ENCODE measurements at places on chromosomes 7 and 10.

- DNase-seq: no peak
These were observed 27.9 kb upstream of the CUL1 start for GRCh38 chr7:148670807-148671206.

GRCh38 chr7:24767878-24768569 lies 10.8 kb upstream of the GSDME start:
- no peak for DNase-seq

GRCh38 chr10:68578974-68579373 lies 18.8 kb downstream of the TET1 start:
- no peak for DNase-seq

- DNase-seq: no peak
These were observed 1.5 kb downstream of the C1QL3 start for GRCh38 chr10:16519908-16520861.

GRCh38 chr7:44846816-44847508 lies 925 bp downstream of the H2AZ2 start:
- DNase-seq: no peak

DNA sequence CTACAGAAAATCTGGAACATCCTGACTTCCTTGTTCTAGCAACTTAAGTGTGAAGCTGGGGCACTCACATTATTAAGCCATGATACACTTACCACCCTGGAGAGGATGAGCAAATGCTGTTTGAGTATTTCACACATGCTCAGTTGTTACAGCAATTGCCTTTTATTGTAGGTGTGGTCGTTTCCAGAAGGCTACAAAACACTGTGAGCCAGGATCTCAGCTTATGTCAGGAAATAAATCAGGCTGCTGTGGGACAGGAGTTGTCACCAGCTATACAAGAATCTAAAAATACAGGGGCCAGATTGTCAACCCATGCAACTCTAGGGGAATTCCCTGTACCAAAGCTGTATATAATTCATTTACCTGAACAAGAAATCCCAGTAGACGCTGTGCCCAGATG lies 273.3 kb upstream of the SP4 start:
- no peak for DNase-seq

DNA sequence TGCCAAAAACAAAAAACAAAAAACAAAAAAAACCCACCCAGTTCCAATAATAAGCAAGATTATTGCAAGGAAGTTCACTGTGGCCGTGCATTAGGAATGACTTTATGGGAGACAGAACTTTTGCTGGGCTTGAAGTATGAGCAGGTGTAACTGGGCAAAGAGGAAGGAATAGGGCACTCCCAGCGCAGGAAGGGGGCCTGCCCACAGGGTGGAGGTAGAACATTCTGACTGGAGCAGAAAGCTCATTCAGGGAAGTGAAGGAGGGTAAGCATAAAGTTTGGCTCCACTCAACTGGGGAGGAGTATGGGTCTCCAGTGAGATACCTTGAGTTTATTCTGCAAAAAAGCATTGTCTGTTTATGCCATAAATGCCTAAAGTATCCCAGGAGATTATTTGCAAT lies 42.1 kb upstream of the WIPF3 start:
- DNase-seq: no peak

DNA sequence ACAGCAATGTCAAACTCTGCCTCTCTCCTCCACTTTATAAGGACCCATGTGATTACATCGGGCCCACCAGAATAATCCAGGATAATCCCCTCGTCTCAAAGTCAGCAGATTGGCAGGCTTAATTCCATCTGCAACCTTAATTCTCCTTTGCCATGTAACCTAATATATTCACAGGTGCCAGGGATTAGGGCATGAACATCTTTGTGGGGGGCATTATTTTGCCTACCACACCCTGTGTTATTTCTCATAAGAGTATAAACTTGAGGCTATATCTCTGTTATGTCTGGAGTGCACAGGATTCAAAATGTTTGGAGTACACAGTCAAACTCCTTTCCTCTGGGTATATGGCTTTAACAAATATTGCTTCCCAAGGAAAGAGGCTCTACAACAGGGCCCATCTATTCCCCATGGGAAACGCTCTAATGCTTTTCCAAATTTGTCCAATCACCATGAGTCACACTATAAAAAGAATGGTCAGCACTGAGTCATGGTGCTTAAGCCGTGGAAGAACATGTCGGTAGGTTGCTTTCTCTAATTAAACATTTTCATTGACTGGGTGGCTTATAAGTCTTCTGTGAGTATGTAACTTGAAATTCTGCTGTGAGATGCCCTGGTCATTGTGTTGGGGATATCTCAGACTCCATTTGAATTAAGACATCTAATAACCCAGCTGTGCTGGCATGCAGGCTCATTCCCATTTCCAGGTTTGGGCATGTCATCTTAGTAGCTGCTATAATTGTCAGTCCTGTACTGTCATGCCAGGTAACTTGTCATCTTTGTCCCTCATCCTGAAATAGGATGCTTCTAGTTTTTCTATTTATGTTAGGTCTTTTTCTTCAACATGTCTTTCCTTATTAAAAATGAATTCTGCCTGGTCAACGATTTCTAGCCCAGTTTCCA lies 11.5 kb upstream of the AKR1B10 start:
- DNase-seq: no peak

DNA sequence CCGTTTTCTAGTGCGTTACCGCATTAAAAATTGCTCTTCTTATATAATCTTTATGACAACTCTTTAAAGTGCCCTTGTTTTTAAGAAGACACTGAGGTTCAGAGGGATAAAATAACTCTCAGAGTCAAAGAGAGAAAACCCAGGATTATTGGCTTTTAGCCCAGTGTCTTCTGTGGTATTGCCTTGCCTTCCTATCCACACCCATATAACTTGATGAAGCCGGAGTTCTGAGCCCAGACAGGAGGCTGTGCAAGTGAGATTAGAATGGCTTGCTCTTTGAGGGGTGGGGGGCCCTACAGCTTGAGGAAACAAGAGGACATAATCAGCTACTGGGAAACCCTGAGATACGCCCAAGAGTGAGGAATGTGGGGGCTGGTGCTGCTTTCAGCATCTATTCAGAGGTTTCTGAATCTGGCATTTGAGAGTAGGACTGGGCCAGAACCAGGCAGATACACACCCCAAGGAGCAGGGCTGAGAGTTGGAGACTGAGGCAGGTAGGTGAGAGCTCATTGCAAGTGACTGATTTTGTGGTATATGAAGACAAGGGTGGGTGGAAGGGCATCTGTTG lies 2.3 kb downstream of the PRXL2A start:
- DNase-seq: no peak

- no peak for DNase-seq
These were observed 29.0 kb upstream of the ATXN7L1 start for GRCh38 chr7:105905209-105905909.

DNA sequence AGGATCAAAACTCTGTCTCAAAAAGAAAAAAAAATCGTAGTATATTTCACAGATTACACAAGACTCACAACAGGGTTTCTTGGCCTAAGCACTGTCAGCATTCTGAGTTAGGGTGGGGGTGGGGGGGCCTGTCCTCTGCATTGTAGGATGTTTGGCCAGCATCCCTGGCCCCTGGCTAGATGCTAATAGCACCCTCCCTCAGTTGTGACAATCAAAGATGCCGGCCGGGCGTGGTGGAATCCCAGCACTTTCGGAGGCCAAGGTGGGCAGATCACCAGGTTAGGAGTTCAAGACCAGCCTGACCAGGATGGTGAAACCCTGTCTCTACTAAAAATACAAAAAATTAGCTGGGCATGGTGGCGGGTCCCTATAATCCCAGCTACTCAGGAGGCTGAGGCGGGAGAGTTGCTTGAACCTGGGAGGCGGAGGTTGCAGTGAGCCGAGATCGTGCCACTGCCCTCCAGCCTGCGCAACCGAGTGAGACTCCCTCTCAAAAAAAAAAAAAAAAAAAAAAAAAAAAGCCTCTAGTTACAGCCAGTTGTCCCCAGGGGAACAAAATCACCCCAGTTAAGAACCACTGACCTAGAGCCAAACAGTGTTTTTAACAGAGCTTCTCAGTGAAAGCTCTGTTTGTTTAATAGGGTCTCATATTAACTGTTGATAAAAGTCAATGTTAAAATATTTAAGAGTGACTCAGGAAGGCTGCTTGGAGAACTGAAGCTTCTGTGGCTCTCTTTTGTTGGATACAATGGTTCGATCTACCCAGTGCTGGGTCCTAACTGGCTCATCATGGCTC lies 161.0 kb upstream of the FAM171A1 start:
- DNase-seq: no peak

GRCh38 chr10:32337350-32337749 lies 9.6 kb downstream of the EPC1 start:
- DNase-seq: no peak

GRCh38 chr10:127872871-127873600 lies 19.7 kb downstream of the CLRN3 start:
- DNase-seq: no peak

DNA sequence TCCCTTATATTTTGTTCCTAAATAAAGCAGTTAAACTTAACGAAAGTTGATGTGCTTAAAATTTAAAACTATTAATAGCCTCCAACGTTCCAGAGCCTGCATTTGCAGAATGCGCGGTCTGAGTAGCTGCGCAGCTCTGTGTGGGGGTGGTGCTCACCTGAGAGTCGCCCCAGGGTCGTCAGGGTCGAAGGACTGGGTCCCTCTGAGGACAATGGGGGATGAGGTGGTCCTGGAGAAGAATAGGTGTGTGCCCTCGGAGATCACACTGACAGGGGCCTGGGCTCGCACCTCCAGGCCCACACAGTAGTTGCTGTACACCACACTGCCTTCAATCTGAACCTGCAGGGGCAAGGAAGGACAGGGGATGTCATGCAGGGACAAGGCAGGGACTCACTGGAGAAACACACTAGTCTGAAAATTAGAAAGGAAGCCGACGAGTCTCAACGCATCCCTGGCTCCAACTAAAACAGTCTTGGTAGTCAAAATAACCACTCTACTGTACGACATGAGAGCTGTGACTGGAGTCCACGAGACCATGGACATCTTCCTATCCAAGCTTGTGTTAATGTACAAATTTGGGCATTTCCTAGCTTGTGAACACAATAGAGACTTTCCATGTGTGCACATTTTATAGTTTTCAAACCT lies 54.4 kb downstream of the PKD1L1 start:
- no peak for DNase-seq

- no peak for DNase-seq
These were observed 104.5 kb downstream of the GRID1 start for GRCh38 chr10:86261941-86262687.

- no peak for DNase-seq
These were observed 102.2 kb downstream of the ZMIZ1 start for GRCh38 chr10:79170993-79171392.

GRCh38 chr7:47783456-47784223 lies 164.6 kb downstream of the PKD1L1 start:
- DNase-seq: no peak

GRCh38 chr7:69847921-69848612 lies 249.8 kb downstream of the AUTS2 start:
- no peak for DNase-seq

- DNase-seq: no peak
These were observed 134.4 kb upstream of the AGK start for GRCh38 chr7:141416650-141417270.

GRCh38 chr7:2864999-2865670 lies 21.0 kb upstream of the GNA12 start:
- peak; percentile 66 for DNase-seq

DNA sequence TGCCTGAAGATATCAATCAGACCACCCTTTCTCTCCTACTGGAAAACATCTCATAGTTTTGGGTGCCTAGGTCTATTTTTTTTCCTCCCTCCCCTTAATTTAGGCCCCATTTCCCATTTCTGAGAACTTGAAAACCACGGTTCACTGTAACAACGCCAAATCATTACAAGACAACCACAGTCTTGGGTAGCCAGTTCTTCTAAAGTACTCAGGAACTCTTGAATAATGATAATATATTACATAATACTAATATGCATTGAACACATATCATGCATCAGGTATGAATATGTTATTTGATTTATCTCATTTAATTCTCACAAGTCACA lies 185.1 kb upstream of the ADO start:
- no peak for DNase-seq

- no peak for DNase-seq
These were observed 23.4 kb downstream of the ATOH7 start for GRCh38 chr10:68208424-68209042.

DNA sequence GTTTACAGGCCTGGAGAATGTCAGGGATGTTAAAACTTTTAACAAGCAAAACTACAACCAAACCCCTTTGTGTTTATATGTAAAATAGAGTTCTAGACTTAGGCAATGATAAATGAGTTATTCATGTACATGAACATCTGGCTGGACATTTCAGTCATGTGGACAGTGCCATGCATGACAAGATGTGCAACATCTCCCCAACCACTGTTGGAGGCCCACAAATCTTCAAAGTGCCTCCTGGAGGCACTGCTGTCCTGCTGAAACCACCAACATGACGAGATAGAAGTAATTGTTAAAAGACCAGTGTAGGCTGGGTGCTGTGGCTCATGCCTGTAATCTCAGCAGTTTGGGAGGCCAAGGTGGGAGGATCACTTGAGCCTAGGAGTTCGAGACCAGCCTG lies 18.4 kb downstream of the PPIA start:
- DNase-seq: no peak

DNA sequence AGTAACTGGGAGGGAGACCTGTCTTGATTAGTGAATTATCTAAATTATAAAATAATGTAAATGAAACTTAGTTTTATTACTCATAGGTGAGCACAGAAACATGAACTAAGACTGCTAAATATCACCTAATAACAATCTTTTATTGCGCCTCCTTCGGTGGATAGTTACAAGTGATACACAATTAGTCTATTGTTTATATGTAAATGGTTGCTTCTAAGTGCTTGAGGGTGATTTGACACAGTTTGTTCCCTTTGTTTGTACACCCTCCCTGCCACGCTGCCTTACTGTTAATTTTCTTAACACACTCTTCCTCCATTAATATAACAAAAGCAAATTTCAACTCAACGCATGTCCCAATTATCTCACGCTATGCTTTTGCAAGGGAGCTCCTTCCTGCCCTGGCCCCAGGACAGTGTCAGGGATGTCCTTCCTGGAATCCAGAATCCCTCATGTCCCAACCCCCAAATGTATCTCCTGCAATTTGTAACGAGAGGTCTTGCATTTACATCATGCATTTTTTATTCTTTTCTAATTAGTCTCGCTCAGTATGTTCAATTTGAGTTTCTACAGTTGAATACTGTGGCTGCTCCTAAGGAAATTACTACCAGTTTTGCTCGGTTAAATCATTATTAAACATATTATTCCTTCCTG lies 4.2 kb downstream of the NPSR1 start:
- no peak for DNase-seq

Measured in effector memory CD4-positive, alpha-beta T cell (primary cell).